ENCODE measurements at places on chromosomes 13 and 19.

DNA sequence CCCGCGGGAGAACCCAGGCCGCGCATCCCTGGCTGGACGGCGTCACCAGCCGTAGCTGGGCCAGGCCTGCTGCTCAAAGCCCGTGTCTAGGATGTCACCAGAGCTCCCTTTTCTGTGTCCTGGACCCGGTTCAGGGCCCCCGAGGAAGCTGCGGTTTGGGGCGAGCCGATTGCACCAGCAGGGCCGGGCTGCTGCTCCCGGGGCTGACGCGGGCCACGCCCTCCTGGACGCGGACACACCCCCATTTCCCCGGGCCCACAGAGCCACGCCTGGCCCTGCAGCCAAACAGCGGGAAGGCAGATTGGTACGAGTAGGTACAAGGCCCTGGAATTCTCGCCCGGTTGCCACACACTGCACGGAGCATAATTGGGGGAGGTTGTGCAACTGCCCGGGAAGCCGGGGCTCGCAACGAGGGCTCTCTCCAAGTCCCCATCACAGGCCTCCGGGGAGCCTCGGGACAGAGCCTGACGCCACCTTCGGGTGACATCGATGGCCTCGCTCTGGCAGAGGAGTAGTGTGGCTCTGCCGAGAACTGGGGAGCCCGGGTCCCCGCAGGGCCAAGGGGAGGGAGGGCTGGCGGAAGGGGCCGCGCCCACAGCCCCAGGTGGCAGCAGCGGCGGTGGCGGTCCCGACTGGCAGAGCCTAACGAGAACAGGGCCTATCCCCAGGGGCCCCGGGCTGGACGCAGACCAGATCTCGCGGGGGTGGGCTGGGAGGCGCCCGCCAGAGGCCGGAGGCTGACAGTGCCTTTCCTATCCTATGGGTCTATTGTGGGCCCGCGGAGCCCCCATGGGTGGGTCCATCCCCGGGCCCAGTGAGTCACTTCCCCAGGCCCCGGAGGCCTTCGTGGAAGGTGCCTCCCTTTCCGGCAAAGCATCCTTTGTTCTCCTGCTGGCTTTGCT, 23.5 kb downstream of the KCTD15 start:
- peak; percentile 91 for DNase-seq

- DNase-seq = peak; percentile 95
Observed at GRCh38 chr19:49113762-49114629, at the start of gene LIN7B. Gene LIN7B (plus strand): TSS chr19:49114370. CDS start chr19:49114405, 35 bp downstream.

- peak; percentile 82 for DNase-seq
Observed at GRCh38 chr19:49150106-49150943, 4.9 kb downstream of the HRC start.

DNA sequence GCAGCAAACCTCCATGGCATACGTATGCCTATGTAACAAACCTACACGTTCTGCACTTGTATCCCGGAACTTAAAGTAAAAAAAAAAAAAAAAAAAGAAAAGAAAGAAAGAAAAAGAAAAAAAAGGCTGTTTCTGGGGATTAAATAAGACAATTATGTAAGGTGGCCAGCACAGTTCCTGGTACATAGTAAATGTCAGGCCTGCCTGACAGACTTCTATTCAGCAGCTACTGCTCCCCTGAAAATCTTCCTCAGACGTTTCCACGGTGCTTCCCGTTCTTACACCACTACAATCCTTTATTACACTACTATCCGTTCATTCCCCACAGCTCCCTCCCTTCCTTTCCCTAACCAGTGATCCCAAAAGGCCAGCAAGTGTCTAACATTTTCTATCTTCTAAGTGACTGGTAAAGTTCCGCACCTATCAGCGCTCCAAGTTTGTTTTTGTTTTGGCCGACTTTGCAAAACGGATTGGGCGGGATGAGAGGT, 636 bp upstream of the RB1 start:
- DNase-seq = no peak

GRCh38 chr13:45156565-45157361, 36.5 kb downstream of the GTF2F2 start:
- no peak for DNase-seq

GRCh38 chr19:498511-498891, 2.2 kb downstream of the MADCAM1 start:
- DNase-seq = no peak

GRCh38 chr13:59358014-59358413, 805.7 kb downstream of the DIAPH3 start:
- no peak for DNase-seq
